Anterior cingulate cortex (tissue), 58 donors: ENCODE measurements at places on chromosomes 7 and 10.

GRCh38 chr7:135777626-135778398, 29.2 kb upstream of the FAM180A start:
- DNase-seq, result no peak

- DNase-seq, result no peak
Observed at GRCh38 chr10:126239844-126240243, 148.4 kb downstream of the ADAM12 start.

DNA sequence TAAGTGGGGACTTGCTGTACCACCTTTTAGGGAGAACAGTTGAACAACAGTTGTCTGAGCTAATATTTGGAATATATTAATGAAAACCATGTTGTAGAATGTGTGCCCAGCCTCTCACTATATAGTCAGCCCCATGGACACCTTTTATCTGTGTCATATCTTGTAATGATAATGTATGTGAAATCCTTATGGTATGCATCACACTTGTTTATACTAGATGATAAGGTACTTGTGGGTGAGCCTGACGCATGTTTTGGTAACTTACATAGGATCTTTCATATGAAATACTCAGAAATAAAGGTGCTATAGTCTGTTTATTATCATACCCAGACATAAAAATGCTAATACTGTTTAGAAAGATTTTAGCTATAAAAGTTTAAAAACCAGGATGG, 32.8 kb downstream of the CAMK1D start:
- no peak for DNase-seq

- no peak for DNase-seq
Observed at GRCh38 chr7:93890041-93890463, 501 bp downstream of the TFPI2 start.

GRCh38 chr10:62689712-62690111, 114.8 kb upstream of the ADO start:
- DNase-seq, result no peak

DNA sequence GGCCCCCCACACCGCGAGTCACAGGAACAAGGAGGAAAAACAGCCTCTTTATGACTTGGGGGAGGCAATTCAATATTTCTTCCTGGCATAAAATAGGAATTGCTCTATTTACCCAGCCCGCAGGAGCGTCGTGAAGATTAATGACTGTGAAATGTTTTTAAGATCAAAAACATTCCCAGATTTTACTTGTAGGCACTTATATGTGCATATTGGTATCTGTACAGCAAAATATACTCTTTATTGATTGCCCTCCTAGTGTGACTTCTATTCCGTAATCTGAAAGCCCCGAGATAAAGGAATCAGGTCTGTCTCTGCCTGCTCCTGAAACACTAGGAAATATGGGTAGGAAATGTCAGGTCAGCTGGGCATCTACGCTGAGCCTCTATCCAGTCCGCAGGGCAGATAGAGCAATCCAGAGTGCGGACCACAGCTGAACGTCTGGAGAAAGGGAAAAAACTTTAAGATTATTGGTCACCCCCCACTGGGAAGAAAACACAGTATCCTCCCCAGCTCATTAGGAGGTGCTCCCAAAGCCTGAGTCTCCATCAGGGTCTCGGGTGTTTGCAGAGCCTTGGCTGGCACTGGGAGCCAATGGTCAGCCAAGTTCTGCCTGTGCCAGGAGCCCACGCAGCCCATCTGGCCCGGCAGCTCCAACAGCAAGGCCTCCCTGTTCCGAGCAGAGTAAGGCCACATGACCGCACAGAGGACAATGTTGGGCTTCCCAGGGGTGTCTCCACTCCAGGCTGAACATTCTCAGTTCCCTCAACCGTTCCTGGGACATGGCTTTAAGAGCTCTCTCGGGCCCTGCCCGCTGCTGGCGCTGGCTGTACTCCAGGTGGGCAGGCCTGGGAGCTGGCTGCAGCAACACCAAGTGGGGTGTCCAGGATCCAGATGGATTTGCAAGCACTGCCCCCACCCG, 7.7 kb downstream of the CTBP2 start:
- DNase-seq, result peak; percentile 67

- no peak for DNase-seq
Observed at GRCh38 chr10:30747633-30748032, 118.1 kb upstream of the LYZL2 start.

- DNase-seq, result no peak
Observed at GRCh38 chr7:70571403-70571934, 560.5 kb upstream of the GALNT17 start.
